ENCODE measurements at places on chromosomes 6 and 20. TPM values are rescaled to one million over a fixed set of nuclear protein-coding genes. Genes with fewer than 3 reads are reported as not detected.

- no peak for DNase-seq
Measured at GRCh38 chr6:124479991-124480430, 482.2 kb upstream of the RNF217 start.

DNA sequence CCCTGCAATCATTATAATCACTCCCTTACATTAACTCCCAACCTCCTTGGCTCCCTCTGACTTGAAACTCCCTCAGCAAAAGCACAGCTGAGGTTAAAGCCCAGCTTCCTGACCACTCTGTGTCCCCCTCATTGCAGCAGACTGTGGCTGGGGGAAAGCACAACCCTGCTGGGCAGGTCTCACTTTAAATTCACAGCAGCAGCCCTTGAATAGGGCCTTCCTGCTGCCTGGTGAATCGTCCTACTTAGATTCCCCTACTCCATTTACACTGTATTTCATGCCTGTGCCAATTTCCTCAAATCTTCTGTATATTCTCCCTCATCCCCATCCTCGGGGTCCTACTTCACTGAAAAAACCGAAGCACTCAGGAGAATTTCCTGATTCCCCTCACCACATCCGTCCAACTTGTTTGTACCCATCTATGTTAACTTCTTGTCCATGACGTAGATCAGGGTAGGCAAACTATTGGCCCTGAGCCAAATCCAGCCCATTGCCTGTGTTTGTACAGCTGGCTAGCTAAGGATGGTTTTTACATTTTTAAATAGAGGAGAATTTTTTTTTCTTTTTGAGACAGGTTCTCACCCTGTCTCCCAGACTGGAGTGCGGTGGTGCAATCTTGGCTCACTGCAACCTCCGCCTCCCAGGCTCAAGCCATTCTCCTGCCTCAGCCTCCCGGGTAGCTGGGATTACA is 31.5 kb upstream of the GCM1 start:
- DNase-seq = peak; percentile 51

- DNase-seq = no peak
Measured at GRCh38 chr6:41635365-41635764, 2.9 kb upstream of the MDFI start.

GRCh38 chr20:38834868-38835267 is 29.4 kb downstream of the PPP1R16B start:
- DNase-seq = no peak

- peak; percentile 98 for DNase-seq
Measured at GRCh38 chr6:1609648-1610496, at the start of gene FOXC1. Gene FOXC1, plus strand, starts transcription at chr6:1609915. Its CDS starts 531 bp downstream, at chr6:1610446.

- DNase-seq = no peak
Measured at GRCh38 chr20:24665741-24666191, 196.3 kb downstream of the SYNDIG1 start.

DNA sequence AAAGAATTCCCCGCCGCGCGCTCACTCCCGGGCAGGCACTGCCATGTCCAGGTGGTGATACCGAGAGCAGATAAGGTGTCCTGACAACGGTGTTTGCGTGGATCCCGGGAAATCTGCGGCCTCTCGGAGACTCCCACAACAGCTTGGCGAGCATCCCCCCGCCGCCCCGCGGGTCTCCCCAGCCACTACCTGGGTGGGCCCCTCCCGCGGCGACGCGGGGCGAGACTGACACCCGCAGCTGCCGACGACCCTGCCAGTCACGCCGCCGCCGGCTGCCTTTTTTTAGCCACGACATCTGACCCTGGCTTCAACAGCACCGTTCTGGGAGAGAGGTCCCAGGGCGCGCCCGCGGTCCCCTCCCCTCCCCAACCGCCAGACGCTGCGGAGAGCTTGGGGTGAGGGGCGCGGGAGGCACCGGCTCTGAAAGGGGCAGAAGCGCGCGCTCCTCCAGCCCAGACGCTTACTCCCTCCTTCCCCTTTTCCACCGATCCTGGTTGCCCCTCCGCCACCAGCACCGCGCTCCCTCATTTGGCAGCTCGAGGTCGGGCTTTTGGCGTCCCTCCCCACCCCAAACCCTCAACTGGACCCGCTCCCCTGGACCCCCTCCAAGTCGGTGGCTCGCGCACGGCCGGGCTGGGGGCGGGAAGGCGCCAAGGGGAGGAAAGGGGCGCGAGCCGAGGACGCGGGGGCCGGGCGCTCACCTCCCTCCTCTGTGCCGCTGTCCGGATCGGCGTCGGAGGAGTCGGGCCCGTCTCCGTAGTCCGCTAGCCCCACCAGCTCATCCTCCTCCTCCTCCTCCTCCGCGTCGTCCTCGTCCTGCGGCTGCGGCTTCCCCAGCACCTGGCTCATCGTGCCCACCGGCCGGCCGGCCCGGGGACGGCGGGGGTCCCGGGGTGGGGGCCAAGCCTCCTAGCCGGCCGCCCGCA is 665 bp downstream of the RRAGD start:
- no peak for DNase-seq

GRCh38 chr20:62405108-62405980 is 1.7 kb downstream of the CABLES2 start:
- peak; percentile 46 for DNase-seq

Gene CCN6
- not detected for total RNA-seq
